ENCODE measurements at places on chromosomes 7 and 10. TPM values are rescaled to one million over a fixed set of nuclear protein-coding genes. Genes with fewer than 3 reads are reported as not detected.

Gene CTAGE8
- 12.3 TPM for polyA plus RNA-seq

DNA sequence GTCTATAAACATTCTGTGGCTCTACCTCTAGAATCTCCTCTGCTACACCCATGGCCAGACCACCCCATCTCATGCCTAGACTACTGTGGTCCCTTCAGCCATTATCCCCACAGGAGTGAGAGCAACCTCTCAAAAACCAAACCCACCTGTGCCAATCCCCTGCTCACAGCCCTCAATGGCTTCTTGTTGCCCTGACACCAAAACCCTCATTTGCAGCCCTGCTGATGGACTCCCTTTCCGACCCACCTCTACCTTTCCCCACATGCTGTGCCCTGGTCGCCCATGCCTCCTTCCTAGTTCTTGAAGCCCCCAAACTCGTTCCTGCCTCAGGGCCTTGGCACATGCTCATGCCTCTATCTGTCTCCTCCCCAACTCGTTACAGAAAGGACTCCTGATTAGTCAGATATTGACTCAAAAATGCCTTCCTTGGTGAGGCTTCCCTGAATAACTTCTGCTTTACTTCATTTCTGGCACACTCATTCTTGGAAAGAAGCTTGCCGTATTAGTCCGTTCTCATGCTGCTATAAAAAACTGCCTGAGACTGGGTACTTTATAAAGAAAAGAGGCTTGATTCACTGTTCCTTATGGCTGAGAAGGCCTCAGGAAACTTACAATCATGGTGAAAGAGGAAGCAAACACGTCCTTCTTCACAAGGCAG lies 104.2 kb downstream of the TEX36 start:
- no peak for DNase-seq

DNA sequence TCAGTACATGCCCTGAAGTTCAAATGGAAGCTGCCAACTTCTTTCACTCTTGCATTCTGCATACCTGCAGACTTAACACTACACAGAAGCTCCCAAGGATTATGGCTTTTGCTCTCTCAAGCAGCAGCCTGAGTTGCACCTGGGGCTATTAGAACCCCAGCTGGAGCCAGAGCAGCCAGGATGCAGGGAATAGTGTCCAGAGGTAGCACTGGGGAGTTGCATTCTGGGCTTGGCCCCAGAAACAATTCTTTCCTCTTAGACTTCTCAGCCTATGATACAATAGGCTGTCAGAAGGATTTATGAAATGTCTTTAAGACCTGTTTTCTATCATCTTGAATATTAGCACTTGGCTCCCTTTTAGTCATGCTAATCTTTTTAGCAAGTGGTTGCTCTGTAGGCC lies 886.7 kb upstream of the GHITM start:
- DNase-seq: no peak

GRCh38 chr10:79023240-79024162 lies 45.3 kb upstream of the ZMIZ1 start:
- no peak for DNase-seq

DNA sequence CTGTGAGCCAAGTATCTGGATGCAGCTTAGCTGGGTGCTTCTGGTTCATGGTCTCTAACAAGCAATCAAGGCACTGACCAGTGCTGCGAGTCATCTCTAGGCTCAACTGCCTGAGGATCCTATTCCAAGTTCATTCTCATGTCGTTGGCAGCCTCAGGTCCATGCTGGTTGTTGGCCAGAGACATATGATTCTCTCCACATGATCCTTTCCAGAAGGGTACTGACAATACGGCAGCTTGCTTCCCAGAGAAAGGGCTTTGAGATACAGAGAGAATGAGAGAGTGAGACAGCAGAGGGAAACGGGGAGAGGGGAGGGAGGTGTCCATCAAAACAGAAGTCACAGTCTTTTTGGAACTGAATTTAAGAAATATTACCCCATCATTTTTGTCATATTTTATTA lies 405.6 kb downstream of the XPNPEP1 start:
- no peak for DNase-seq

Data from left kidney (tissue), 8 donors.